ENCODE measurements at places on chromosomes 3 and 15.

DNA sequence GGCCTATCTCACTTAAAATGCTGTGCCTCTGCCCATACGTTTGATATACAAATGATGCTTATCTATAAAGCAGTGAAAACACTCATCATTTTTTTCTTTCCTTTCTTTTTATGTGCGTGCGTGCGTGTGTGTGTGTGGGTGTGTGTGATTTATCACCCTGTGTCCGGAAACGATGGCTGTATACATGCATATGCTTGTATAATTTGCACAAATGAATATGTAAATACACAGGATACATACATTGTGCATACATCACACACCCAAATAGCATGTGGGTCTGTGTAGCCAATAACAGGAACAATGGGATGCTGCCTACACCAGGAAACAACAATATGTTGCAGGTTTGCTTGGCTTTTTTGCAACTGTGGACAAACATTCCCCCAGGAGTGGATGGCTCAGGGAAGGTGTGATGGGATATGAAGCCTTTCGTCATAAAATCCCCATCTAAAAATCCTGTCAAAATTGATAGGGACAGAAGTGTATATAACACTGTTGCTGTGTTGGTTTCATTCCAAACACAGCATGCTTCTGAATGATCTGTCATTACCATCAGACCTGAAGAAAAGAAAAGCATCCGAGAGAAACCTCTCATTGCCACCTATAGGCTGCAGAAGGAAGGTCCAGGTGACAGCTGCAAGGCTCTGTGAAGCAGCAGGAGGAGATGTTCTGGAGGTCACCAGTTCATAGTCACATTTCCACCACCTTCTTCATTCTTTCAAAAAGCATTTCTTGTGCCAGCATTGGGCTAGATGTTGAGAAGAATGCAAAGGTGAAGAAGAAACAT is 503.9 kb upstream of the NR2F2 start:
- no peak for DNase-seq

DNA sequence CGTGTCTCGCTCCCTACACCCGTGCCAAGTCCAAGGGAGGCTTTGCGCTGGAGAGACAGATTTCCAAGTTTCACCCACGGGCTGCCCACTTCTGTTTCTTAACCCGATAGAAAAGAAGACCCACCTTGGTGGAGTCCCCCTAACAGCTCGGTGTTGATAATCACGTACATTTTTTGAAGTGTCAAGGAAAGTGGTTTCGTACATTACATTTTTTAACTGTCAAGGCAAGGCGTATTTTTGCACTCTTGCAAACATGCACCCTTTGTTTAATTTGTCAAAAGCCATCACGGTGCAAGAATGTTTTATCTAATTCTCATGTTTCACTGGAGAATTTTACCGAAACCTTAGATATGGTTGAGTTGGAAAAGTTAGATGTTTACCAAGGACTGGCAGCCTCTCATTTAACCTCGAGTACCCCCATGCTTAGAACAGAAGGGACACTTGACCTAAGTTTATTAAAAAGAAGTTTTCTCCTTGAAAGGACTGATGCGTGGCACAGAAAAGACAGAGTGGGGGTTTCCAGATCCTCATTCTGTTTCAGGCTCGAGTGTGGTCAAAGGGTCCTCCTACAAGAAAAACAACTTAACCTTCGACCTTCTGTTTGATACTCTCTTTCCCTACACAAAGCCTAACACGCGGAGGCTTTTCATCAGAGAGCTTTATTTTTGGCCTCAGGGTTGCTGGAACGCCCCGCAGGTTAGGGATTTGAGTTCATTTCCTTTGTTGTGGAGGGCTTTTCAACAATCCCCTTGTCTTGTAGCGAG is 882 bp downstream of the GXYLT2 start:
- no peak for DNase-seq

DNA sequence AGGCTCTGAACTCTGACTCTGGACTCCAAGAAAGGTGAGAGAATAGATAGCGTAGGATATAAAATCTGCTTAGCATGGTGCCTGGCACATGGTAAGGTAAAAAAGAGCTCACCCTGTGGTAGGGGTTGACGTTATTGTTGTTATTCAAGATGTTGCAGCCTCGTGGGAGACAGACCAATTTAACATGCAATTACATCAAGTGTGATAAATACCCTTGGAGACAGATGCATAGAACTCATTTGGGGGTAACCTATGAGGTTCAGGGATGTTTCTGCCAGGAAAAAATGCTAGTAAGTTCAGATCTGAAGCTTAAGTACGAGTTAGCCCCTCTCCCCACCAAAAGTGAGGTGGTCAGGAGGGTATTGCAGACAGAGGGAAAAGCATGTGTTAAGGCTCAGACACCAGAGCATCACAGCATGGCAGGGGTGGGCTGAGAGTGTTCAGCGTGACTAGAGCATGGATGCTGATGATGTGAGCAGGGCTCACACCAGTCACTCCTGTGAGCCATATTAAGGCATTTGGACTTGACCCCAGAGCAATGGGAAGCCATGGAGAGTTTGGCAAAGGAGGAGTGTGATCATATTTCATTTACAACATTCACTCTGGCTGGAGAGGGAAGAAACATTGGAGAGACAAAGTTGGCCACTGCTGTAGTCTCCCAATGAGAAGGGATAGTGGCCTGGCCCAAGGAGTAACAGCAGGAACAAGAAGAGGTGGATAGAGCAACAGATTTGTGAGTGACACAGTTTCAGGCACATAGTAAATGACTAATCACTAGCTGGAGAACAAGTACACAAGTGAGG is 181.0 kb downstream of the UACA start:
- no peak for DNase-seq

DNA sequence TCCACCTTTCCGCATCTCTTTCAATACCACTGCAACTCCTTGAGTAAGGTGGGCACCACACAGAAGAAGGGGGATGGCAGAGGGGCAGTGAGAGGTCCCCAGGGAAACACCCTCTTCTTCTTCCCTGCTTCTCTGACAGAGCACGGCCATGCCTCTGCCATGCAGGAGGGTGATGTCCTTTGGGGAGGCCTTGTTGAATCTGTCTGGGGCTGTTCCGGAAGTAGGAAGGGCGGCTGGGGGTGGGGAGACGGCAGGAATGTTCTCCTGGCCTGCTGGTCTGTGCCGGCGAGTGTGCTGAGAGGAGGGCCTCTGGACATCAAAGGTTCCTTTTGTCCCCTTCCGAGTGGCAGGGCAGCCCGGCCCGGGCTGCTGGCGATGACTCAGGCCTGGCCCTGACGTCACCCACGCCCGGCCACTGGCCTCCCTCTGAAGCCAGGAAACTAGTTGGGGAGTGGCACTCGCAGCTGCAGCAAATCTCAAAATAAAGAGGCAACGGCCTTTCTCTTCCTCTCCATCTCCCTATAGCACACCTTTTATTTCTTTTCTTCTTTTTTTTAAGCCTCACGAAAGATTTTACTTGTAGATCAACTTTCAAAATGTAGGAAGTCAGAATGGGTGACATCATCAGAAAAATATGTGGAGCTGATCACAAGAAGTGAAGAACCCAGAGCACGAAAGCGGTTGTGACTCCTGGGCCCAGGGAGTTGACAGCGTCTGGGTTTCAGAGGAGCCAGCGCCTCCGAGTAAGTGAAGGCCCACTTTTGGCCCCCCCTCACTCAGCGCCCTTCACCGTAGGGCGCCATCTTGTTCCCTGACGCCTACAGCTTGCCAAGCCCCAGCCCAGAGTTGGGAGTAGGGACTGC is at the start of gene ZBTB38:
TSS of gene ZBTB38 (plus strand) at position 443 of the 863 bp plus-strand sequence. CDS start 73,885 bp downstream, outside the sequence.
- peak; percentile 51 for DNase-seq

GRCh38 chr3:184255291-184256039 is 5.9 kb downstream of the CAMK2N2 start:
- DNase-seq = no peak

DNA sequence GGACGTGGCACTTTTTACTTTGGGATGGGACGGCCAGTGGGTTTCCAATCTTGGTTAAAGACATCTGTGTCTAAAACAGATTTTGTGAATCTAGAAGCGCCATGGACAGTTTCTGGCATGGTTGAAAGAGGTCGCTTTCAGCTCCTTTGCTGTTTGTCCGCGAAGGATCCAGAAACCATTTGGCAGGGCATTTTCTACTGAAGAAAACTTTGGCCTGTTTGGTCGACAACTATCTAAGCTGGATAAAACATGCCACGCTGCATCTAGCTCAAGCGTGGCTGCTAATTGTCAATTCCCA is 730 bp upstream of the RORA start:
- DNase-seq = no peak

GRCh38 chr3:118080889-118081288 is 953.8 kb downstream of the IGSF11 start:
- no peak for DNase-seq

- DNase-seq = peak; percentile 50
These were observed 87.6 kb downstream of the FOXP1 start for GRCh38 chr3:71495708-71496472.

DNA sequence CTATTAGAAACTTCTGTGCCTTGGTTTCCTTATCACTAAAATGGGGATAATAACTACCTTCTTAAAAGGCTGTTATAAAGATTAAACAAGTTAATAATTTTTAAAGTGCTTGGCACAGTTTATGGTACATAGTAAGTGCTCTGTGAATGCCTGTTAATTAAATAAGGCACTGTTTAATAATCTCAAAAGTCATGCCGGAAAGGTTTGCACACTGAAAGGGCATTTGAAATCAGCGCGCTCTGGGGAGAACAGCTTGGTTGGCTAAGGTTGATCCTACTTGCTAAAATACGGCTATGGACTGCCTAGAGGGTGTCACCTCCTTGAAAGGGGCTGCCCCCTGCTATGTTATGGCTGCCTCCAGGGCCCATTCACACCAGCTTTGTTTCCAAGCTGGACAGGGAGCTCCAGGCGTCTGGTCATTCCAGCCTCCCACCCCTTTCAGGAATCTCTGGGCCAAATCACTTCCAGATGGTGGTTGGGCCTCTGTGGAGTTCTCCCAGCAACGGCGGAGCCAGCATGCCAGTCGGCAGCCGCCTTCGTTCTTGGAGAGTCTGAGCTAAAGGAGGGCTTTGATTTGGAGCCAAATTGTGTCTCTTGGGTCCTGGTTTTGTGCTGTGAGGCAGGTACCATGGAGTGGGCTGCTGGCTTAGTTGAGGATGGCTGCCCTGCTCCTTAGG is 5.9 kb downstream of the FLNB start:
- no peak for DNase-seq

- no peak for DNase-seq
These were observed 18.8 kb downstream of the ZBBX start for GRCh38 chr3:167361306-167361705.

- no peak for DNase-seq
These were observed 912.6 kb downstream of the NTRK3 start for GRCh38 chr15:87343966-87344365.

- no peak for DNase-seq
These were observed 456.3 kb upstream of the KCNMB2 start for GRCh38 chr3:178079966-178080365.

DNA sequence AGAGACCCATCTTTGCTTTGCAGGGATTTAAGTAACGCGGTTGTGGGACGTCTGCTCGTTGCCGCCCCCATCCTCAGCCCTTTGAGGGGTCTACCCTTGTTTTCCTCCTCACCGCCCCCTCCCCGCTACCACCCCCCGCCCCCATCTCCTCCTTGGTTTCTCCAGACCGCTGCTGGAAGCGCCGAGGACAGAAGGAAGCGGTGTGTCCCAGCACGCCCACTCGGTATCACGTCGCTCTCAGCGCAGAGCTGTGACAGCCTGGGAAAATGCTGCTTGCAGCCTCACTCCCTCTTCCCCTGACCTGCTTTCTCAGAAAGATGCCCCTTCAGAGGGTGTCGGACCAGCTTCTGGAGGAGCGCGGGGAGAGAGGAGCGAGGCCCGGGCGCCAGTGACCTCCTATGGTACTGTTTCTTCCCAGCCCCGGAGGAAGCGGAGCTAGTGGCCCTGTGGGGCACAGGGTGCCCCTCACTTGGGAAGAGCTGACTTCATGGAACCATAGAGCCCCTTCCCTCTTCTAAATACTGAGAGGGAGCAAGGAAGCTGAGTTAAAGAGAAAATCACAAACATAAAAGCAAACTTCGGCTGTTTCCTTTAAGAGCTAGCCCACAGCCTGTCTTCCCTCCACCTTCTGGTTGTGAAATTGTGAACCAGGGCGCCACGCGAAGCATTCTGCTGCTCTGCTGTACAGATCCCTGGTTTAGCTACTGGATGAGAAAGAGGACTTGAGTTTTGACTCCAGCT is 698 bp downstream of the IL1RAP start:
- peak; percentile 25 for DNase-seq

DNA sequence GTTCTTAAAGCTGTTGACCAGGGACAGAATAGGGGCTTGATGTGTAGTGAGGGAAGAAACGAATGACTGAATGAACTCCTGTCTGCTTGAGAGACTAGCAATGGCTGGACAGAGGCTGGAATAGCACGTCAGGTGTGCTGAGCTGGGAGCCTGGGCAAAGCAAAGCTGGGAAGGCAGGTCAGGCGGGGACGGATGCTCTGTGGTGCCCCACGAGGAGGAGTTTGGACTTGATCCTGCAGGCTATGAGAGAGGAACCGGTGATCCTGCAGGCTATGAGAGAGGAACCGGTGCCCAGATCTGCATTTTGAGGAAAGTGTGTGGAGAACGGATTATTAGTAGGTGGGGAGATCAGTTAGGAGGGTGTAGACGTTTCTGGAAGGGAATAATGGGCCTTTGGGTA is 31.3 kb upstream of the PSTPIP1 start:
- DNase-seq = no peak

DNA sequence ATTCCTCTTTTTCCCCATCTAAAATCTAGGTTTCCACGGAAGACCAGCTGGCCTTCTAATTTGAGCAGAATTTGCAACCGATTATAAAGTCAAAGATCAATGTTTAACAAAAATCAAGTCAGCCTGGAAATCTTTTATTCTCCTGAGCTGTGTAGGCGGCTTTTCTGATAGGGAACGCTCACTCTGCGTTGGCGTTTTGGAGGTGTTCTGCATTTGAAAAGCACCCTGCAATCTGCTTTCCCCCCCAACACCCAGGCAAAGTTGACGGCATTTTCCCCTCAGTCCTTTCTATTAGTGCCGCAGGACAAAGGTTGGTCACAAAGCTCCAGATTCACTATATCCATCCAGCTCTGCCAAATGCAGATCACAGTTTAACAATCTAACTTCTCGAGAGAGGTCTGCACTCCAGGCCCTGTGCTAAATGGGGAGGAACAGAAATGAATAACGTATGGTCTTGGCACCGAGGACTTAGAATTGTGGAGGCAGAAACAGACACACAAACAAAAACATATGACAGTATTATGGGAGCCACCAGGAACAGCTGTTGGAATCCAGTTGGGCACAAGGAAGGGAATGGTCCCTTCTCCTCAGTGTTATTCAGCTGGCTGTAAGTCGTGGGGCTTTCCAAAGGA is 50.4 kb upstream of the LARS2 start:
- DNase-seq = no peak

DNA sequence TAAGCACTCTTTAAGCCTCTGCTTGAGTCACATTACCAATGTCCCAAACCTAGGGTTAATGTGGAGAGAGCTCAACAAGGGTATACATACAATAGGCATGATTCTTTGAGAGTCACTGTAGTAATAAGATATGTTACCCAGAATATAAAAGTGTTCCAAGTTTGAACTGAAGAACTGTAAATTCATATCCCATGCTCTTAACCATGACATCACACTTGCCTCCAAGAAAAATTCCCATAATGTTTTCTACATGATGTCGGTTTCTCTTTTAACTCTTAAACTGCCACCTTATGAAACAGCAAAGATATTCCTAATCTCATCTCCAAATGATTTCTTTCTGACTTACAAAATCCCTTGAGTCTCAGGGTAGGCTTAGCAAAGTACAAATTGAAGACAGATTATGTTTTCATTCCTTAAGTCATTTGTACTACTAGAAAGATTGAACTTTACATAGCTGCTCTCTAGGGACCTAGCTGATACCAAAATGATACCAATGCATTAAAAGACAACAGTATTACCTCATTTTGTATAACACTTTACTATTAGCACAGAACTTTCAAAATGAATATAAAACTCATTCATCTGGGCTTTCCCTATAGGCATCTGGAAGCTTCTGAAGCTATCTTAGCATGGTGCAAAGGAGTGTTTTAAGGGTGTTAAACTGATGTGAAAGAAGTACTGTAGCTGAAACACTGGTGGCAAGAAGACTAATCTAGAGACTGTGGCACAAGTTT is 127.1 kb downstream of the KCNMB2 start:
- DNase-seq = no peak
